ENCODE measurements at places on chromosomes 2 and 18. TPM values are rescaled to one million over a fixed set of nuclear protein-coding genes. Genes with fewer than 3 reads are reported as not detected.

Gene RGPD4
- total RNA-seq, result not detected

Gene FOXD4L1
- 0.62 TPM for total RNA-seq

Gene CDH19
- total RNA-seq, result 1.2 TPM

Gene ACTG2
- total RNA-seq, result 22.2 TPM

Gene TMEM37
- 21.7 TPM for total RNA-seq

Measured in lower lobe of right lung (tissue), 2 donors.